CD4-positive, alpha-beta T cell treated with Interleukin-10 for 1 hour (primary cell): ENCODE measurements at places on chromosomes 1 and 21.
A peak's percentile ranks its signal among the peaks of the same experiment; 100 is the strongest.

DNA sequence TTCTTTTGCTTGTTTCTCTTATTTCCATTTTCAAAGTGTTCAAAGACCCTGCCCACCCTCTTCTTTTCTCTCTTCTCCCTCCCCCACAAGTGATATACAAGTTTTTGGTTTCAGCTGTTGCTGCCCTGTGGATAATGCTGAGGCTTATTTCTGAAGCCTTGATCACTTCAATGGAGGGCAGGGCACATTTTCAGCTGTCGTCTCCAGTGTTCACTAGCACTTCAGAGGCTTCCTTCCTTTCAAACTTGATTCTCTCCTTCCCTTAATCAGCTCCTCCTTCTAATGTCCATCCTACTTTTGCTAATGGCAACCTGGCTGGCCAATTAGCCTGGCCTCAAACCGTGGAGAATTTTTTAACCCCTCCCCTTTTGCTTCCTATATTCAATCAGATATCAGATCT lies 435.7 kb upstream of the RUNX1 start:
- DNase-seq = no peak

- DNase-seq = no peak
These were observed 14.6 kb upstream of the C1orf146 start for GRCh38 chr1:92203105-92203504.

GRCh38 chr1:168733241-168733640 lies 4.2 kb upstream of the DPT start:
- no peak for DNase-seq

GRCh38 chr1:35539073-35539823 lies 18.0 kb downstream of the KIAA0319L start:
- peak; percentile 53 for DNase-seq

DNA sequence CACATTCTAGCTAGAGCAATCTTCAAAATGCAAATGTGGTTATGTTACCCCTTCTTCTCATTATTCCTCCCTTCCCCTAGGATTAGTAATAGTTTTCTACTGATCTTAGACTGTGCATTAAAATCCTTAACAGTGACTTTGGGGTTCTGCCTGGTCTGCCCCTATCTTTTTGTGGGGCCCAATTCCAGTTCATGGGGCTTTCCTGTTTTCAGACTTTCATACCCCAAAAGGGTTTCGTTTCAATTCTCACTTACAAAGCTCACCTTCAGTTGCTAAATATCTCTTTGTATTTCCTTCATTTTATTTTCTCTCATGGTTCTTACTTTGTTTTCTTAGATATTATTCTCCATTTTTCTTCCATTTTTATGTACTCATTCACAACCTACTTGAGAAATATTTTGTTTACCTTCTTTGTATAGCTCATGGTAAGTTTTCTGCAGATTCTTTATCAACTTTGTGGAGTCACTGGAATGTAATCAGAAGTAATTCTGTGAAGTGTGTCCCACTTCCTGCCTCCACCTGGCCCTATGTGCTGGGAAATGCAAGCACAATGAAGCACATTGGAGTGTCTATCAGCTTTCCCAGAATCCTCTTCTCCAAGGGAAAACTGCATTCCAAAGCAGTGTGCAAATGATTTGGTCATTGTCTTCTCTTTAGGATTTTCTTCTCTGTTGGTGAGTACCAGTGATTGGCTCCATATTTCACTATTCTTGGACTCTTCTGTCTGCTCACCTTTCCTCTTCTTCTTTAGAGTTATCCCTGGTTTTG lies 350.2 kb downstream of the ZNF326 start:
- DNase-seq = no peak

DNA sequence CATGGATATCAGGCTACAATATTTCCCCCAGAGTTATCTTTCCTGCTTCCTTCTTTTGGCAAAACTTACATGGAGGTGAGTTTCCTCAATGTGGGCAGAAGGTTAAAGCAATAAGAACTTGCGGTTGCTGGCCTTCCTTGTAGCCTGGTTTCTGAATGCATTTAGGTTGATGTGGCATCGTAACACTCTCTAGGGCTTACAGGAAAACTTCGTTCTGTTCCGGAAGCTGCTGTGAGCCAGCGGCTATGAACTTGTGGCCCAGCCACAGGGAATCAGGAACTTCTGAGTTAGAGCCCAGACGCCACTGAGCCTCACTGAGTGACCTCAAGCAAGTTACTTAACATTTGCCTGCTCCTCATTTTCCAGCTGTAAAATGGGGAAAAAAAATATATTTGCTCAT lies 623.4 kb upstream of the ADAMTS5 start:
- DNase-seq = no peak

DNA sequence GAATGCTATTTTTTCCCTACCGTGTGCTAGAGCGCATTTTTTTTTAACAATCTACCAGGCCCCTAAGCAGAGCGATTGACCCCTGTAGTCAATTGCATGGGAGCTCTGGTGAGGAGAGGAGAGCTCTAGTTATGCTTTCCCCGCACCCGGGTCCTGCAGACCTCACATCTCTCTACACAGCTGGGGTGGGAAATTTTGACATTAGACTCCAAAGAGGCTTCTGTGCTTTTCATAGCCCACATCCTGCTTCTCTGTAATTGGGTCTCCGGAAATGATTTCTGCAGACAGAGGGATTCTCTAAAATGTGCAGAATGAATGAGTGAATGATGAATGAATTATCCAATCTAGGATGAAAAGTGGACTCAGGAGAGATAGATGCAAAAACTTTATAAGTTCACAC lies 41.5 kb upstream of the DUSP10 start:
- DNase-seq = peak; percentile 45

DNA sequence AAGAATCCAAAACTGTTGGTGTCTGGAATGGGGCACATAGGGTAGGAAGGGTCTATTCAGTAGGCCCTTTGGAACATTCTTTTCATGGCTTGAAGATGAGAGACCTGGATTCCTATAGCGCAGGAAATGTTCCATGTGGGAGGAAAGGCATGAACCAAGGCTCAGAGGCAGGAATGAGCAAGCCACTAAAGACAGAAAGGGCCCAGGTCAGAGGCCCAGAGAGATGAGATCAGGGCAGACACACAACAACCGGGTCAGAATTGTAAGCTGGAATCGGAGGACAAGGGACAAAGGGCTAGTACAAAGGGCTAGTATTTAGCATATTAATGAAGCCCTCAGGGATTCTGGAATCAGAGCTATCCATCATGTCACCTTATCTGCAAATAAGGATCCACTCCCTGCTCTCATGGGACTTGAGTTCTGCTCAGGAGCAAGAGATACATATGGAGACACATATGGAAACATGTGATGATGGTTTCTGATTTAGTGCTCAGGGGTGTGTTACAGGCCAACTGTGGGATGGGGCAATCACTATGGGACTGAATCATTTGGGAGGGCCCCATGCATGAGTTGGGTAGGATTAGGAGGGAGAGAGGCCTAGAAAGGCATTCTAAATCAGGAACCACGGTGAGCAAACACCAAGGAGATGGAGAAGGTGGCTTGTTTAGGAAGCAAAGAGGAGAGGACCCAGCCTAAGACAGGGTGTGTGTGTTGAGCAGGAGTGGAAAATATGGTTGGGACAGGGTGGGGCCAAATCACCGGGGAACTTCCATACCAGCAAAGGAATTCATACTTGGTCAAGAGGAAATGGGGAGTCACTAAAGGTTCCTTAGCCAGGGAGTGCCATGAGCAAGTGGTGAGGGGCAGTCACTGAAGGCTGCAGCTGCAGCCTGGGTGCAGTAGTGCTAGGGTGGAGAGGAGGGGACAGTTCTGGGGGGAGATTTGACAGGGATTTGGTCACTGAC lies 8.6 kb downstream of the NECTIN4 start:
- no peak for DNase-seq

- DNase-seq = no peak
These were observed 357.2 kb downstream of the USP25 start for GRCh38 chr21:16086936-16087335.

GRCh38 chr1:111085676-111086075 lies 54.2 kb downstream of the DRAM2 start:
- no peak for DNase-seq

DNA sequence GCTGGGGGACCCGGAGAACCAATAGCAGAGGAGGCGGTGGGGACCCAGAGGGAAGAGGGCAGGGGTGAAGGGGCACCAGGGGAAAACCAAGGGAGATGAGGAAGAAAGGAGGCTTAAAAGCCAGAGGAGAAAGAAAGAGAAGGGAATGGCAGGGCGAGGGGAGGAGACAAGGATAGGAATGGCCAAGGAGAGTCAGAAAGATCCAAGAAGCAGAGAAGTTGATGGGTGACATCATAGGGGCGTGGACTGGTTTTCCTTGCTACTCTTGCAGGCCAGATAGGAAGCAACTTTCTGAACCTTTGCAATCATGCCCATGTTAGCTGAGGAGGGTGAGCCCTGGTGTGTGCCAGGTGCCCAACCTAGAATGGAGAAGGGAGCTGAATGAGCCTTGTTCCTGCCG lies 5.4 kb downstream of the NPR1 start:
- no peak for DNase-seq

- peak; percentile 51 for DNase-seq
These were observed 5.1 kb upstream of the PTPRC start for GRCh38 chr1:198633675-198634121.

- DNase-seq = no peak
These were observed 692 bp downstream of the TARDBP start for GRCh38 chr1:11013160-11013531.

DNA sequence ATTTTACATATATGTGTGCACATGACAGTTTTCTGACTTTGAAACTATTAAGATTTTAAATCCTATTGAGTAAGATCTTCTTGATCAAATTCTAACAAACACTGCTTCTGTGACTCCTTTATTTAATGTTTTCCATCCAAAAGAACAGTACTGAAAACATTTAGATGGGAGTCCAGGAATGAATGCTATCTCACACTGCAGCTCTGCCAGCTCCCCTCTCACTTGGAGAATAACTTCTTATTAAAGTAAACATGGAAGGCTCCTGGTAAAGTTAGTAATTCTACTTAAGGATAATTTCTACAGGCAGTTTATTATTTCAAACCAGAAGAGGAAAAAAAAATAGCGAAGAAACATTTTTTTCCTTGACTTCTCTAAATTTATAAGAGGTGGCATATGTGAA lies 349.1 kb downstream of the DPYD start:
- DNase-seq = no peak

GRCh38 chr21:15444118-15444960 lies 285.4 kb upstream of the USP25 start:
- no peak for DNase-seq

GRCh38 chr1:184903111-184903692 lies 71.1 kb downstream of the NIBAN1 start:
- no peak for DNase-seq

DNA sequence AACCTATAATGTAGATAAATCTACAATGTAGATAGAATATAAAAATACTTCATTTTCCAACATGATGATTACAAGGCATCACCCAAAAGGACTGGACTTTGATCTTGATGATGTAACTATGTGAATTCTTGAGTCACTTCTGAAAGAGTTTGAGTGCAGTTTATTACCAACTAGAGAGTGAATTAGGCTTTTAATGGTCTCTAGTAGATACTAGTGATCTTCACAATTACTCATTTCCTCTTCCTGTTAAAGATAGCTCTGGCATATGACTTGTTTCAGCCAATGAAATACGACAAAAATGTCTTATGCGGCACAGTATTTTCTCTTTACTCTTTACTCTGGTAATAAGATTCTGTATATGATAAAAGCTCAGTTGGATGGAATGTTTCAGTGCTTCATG lies 1588.1 kb upstream of the B3GALT2 start:
- DNase-seq = no peak

- no peak for DNase-seq
These were observed 288.8 kb downstream of the DPYD start for GRCh38 chr1:97632075-97632474.

- no peak for DNase-seq
These were observed 61.1 kb downstream of the OPTC start for GRCh38 chr1:203555076-203555475.

- no peak for DNase-seq
These were observed 120.7 kb upstream of the SOD1 start for GRCh38 chr21:31538816-31539215.

GRCh38 chr1:19922015-19922688 lies 1.3 kb downstream of the PLA2G2E start:
- no peak for DNase-seq

DNA sequence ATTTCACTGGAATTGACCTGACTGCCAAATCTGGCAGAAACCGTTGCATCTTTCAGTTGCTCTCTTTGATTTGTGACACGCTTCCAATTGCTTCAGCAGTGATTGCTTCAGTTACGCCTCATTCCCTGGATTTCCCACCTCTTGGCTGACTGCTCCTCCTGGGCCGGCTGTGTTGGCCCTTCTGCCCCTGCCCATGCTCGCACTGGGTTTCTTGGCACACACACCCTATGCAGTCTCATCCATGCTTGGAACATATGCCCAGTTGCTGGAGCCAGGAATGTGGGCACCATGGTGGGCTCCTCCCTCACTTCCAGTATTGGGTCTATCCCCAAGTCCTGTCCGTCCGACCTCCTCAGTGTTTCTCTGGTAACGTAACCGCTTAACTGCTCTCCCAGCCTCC lies 2.2 kb upstream of the ZBTB21 start:
- no peak for DNase-seq

- DNase-seq = no peak
These were observed 112.2 kb upstream of the COL6A1 start for GRCh38 chr21:45869121-45870007.

GRCh38 chr1:4224684-4225467 lies 324.8 kb upstream of the C1orf174 start:
- no peak for DNase-seq

- DNase-seq = no peak
These were observed 29.3 kb downstream of the RSPH1 start for GRCh38 chr21:42466700-42467099.

DNA sequence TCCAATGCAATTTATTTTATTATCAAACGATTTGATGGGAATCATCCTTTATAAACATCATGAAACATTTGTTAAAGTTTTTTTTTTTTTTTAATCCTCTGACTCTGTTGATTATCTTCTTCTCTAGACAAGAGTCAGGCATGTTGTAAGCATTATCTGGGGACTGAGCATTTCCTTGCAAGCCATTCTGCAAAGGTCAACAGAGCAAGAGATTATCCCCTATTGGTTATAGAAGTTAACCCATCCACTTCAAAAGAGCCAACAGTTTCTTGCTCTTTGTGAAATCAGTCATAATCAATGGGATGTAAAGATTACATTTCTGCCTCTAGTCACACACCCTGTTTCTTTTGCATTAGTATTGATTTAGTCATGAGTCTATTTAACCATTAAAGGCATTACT lies 368.8 kb upstream of the ADGRL4 start:
- no peak for DNase-seq

DNA sequence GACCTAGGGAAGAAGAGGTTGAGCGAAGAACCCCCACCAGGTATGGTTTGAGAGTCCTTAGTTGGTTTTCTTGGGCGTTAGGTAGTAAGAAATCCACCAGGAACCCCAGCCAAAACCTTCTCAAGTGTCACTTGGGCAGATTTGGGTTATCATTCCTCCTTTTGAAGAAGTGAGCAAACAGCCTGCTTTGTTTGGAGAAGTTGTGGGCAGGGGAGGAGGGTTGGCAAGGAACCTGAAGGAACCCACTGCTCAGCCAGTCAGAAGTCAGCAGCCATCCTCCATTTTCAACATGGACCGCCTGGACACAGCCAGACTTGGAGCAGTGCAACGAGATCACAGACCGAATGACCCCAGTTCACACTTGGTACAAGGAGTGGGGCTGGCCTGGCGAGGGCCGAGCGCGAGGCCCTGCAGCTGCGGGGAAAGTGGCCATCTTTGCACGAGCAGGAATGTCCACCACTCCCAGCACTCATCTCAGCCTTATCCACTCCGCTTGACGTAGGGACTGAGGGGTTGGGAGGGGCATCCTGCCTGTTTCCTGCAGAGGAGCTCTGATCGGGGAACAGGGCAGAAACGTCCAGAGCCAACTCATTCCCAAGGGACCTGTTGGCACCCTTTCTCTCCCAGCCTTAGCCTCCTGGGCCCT lies 7.2 kb downstream of the ADPRS start:
- no peak for DNase-seq

- DNase-seq = no peak
These were observed 130.8 kb downstream of the NOS1AP start for GRCh38 chr1:162200096-162200847.
